ENCODE measurements at places on chromosomes 16 and 17.

- no peak for DNase-seq
Measured at GRCh38 chr17:79969906-79970305, 65.8 kb downstream of the TBC1D16 start.

- DNase-seq, result no peak
Measured at GRCh38 chr17:19686400-19687090, 29.8 kb downstream of the SLC47A2 start.

GRCh38 chr17:73281928-73282327 is 20.2 kb upstream of the CPSF4L start:
- no peak for DNase-seq

GRCh38 chr16:5412731-5413130 is 315.1 kb upstream of the EEF2KMT start:
- DNase-seq, result no peak

GRCh38 chr16:50207652-50208051 is 54.5 kb downstream of the TENT4B start:
- no peak for DNase-seq

- DNase-seq, result no peak
Measured at GRCh38 chr16:13029786-13030185, 128.4 kb downstream of the SHISA9 start.

GRCh38 chr16:49527611-49528010 is 154.0 kb downstream of the C16orf78 start:
- DNase-seq, result no peak

DNA sequence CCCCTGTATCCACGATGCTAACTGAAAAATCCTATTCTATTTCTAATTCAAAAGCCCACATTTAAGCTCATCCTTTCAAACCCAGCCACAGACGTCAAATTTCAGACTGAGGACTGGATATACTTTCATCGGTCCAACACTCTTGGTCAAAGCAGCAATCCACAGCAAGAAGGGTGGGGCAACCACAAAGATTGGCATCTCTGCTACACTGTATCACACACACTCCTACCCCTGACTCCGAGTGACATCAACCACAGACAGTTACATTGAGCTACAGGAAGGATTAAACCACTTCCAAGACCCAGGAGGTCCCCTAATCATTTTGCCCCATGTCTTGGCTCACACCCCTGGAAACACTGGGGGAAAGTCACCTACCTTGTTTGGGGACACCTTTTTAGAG is 61.3 kb downstream of the GRIN2A start:
- no peak for DNase-seq

- DNase-seq, result no peak
Measured at GRCh38 chr17:32385121-32385520, 35.2 kb downstream of the ZNF207 start.

DNA sequence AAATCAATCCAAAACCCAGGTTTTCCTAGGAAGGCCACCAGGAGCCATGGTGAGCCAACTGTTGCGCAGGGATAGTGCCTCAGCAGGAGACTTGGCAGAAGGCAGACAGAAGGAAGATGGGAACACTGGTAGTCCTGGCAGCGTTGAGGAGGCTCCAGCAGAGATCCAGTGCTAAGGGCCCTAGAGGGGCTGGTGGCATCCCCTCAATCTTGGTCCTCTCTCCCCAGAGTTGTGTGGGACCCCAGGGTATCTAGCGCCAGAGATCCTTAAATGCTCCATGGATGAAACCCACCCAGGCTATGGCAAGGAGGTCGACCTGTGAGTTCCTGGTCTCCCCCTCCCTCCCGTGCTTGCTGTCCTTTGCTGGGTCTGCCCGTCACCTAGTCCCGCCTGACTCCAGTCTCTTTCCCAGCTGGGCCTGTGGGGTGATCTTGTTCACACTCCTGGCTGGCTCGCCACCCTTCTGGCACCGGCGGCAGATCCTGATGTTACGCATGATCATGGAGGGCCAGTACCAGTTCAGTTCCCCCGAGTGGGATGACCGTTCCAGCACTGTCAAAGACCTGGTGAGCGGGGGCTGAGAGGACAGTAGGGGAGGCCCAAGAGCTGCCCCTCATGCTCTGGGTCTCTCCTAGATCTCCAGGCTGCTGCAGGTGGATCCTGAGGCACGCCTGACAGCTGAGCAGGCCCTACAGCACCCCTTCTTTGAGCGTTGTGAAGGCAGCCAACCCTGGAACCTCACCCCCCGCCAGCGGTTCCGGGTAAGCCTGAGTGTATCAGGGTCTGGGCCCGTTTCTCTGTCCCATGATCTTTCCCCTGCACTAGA is 5.7 kb downstream of the CFAP119 start:
- DNase-seq, result no peak

DNA sequence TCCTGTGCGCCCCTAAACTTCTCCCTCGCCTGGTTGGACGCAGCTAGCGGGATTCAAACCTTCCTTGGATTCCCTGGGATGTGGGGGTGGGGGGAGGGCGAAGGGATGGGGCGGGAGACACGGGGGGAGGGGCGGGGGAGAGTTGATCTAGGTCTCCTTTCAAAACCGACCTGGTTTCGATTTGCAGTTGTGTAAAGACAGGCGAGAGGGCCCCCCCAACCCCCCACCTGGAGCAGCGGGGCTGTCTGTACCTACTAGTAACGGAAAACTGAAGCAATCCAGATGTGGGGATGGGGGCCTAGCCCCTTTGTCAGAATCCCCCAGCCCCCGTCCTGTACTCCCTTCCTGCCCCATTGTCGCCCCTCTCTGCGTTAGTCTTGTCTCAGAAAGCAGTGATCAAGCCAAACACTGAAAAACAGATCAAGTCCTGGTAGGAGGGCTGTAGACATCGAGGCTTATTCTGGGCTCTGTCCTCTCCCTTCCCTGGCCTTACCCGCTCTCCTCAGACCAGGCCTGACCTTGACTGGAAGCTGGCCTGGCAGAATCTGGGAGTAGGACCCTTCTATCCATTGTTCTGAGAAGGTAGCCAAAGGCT is 902 bp downstream of the DLX4 start:
- DNase-seq, result no peak

- no peak for DNase-seq
Measured at GRCh38 chr16:66287926-66288325, 78.6 kb upstream of the CDH5 start.

DNA sequence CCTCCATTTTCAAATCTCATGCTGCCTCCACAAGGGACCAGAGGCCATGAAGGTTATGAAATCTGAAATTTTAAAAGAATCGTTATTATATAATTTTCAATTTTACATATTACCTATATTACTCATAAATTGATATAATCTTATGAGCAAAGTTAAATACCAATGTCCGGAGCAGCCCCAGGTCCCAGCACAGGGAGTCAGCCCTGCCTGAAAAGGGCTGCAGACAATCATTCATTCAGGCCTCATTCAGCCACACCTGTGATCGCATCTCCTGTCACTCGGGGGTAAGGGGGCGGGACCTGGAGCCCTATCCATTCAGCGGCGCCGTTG is 172.5 kb downstream of the AHSP start:
- no peak for DNase-seq

DNA sequence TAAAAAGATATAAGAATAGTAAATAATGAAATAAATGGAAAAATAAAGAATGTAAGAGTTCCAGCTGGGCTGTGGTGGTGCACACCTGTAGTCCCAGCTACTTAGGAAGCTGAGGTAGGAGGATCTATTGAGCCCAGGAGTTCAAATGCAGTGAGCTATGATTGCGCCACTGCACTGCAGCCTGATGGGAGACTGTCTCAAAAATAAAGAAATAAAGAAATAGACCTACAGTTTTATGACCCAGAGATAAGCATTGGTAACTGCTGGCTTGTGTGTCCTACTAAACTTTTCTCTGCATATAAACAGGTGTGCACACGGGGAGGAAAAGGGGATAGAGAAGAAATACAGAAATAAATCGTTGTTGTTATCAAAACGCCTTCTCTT is 7.8 kb upstream of the PDP2 start:
- no peak for DNase-seq

DNA sequence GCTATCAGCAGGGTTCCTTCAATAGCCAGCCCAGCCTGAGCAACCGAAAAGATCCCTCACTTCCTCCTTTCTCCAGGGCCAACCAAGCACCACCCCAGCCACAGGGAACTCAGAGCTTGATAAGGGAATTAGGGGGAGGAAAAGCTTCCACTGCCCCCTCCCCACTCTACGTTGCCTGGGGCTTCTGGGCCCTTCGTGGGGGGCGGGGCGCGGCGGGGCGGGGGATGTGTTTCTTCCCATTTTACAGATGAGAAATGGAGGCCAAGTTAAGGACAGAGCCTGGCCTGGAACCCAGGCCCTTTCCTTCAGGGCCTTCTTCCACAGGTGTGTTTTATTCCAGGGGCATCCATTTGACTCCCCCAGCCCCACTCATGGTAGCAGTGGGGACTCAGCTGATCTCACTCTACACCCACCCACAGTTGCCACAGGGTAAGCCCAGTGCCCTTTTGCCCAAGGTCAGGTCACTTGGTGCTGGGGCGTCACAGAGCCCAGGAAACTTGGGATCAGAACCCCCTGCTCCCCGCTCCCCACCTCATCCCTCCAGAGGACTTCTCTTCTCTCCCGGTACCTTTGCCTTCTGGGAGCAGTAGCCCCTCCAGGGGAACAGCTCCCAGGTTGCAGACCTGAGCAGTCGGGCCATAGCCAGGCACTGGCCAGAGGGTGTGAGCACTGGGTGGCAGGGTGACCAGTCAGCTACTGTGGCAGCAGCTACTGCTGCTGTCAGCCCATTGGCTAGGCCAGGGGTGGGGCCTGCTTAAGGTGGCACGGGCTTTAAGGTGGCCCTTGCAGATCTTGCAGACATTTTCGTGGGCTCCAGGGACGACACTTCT is at the start of gene LDHD:
TSS of gene LDHD (minus strand) at position 700 of the 830 bp plus-strand sequence. CDS start at position 640, 60 bp downstream.
- no peak for DNase-seq

DNA sequence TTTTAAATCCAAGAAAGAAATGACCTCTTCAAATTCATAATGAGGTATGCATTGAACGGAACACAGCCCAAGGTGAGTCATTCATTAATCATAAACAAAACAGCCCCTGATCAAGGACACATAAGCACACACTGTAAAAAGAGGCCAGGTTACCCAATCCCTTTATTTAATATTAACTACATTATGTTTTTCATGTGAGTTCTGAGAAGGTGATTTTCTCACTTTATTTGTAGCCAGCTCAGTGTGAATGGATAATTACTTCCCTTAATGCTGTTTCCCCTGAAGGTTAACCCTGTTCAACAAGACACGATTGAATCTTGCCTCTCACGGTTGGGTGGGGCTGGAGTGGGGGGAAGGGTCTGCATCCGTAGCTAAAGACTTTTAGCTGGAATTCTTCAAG is 257.3 kb upstream of the SALL1 start:
- no peak for DNase-seq

DNA sequence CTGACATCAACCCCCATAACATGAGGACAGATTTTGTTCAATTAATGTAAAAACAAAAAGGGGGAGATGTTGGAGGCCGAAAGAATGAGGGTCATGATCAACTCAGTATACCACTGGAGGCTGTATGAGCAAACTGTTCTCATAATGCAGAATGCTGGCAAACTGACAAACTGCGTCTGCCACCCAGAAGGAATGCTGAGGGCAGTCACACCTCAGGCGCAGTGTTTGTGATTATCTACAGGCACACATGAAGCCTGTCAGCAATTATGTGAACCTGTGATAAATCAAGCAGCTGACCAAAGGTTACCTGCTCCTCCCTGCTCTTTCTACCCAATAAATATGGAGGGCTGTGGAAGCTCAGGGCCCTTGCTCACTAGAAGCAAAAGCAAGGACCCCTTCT is 27.3 kb downstream of the CD300LG start:
- DNase-seq, result no peak

DNA sequence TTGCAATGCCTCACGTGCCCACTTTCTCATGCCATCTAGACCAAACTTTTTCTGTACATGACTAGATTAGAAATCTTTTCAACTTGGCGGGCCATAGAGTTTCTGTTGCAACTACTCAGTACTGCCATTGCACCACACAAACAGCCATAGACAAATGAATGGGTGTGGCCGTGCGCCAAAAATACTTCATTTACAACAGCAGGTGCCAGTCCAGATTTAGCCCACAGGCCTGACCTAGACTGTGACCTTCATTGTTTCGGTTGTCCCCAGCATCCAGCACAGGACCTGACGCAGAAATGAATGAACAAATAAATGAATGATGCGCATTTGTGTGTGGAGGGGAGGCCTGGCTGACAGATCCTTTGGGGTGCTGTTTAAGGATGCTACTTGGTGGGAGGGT is 14.3 kb upstream of the PDK2 start:
- DNase-seq, result no peak

DNA sequence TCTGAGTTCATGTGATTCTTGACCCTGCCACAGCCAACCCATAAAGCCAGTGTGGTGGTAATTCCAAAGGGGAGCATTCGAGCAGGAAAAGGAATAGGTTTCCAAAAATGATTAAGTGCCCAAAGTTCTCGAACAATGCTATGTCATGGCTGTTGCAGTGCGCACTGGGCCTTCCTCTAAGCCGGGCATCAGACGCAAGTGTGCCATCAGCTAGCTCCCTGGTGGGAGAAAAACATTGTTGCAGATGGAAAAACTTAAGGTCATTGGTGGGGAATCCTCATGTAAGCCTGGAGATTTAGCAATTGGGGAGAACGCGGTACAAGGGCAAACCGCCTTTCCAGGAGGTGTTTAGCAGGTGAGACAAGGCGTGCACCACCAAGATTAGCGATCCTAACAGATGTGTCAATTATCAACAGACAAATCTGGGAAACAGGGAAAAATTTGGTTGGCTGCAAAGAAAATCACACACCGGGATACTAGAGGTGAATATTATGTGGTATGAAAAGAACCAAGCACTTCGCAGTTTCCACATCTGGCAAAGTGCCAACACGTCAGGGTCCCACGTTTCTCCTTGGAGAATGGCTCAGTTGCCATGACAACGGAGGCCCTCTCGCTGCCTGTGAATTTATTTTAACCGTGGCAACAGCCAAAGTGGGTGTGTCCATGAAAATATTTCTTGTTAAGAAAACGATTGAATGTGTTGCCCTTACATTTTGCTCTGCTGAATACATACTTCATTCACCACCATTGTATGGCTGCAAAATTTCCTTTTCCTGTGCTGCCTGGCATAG is 118.5 kb upstream of the CACNG5 start:
- no peak for DNase-seq

DNA sequence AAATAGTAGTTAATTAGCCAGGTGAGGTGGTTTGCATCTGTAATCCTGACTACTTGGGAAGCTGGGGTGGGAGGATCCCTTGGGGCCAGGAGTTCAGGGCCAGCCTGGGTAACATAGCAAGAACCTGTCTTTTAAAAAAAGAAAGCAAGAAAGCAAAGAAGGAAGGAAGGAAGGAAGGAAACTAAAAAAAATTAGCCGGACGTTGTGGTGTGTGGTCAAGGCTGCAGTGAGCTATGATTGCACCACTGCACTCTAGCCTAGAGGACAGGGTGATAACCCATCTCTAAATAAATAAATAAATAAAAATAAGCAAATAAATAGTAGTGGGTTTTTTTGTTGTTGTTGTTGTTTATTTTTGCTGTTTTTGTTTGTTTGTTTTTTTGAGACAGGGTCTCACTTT is 39.3 kb upstream of the MAP2K6 start:
- DNase-seq, result no peak

- DNase-seq, result no peak
Measured at GRCh38 chr16:87918866-87919680, 17.3 kb downstream of the CA5A start.

- DNase-seq, result no peak
Measured at GRCh38 chr16:50635505-50636392, 45.4 kb downstream of the SNX20 start.

- DNase-seq, result no peak
Measured at GRCh38 chr16:85613604-85614337, 649 bp downstream of the GSE1 start.

GRCh38 chr17:48483471-48484131 is 47.2 kb downstream of the HOXB1 start:
- DNase-seq, result peak; percentile 5

Data from stimulated activated CD4-positive, alpha-beta T cell treated with anti-CD3 and anti-CD28 coated beads, Interleukin-12 subunit alpha, Interleukin-12 subunit beta, amount 100 ng/mL, for 4 hours (primary cell).